ENCODE measurements at places on chromosomes 3 and 15. TPM values are rescaled to one million over a fixed set of nuclear protein-coding genes. Genes with fewer than 3 reads are reported as not detected.

RETNLB gene
- not detected for polyA plus RNA-seq

DUOXA1 gene
- 0.20 TPM for polyA plus RNA-seq

EPHA3 gene
- 4.8 TPM for polyA plus RNA-seq

ZSCAN29 gene
- polyA plus RNA-seq: 28.1 TPM

PDZRN3 gene
- 46.5 TPM for polyA plus RNA-seq

SH3GL3 gene
- polyA plus RNA-seq: 11.1 TPM

KLHL40 gene
- polyA plus RNA-seq: not detected

ZNF80 gene
- polyA plus RNA-seq: 0.11 TPM

IL17RC gene
- 42.3 TPM for polyA plus RNA-seq

RCCD1 gene
- polyA plus RNA-seq: 13.8 TPM

GOLGA8J gene
- 1.3 TPM for polyA plus RNA-seq

CCNB2 gene
- 35.8 TPM for polyA plus RNA-seq

ARPIN gene
- 28.9 TPM for polyA plus RNA-seq

GABRA5 gene
- 0.17 TPM for polyA plus RNA-seq

ARL8B gene
- 67.5 TPM for polyA plus RNA-seq

CYP8B1 gene
- polyA plus RNA-seq: 1.3 TPM

GRCh38 chr3:31448035-31448881, 84.5 kb upstream of the STT3B start:
- no peak for DNase-seq

DNA sequence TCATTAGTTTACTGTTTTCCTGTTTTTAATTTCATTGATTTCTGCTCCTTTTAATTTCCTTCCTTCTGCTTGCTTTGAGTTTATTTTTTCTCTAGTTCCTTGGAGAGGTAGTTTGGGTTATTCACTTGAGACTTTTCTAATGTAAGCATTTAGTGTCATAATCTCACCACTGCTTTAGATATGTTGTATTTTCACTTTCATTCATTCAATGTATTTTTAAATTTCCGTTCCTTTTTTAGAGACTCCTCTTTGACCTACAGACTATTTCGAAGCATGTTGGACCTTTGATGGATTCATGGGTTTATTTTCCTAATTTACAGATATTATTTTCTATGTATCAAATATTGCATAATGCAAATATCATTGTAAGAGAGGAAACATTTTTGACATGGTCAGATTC, 23.3 kb downstream of the KLHL18 start:
- DNase-seq: no peak

GRCh38 chr15:35087759-35088158, 2.7 kb upstream of the NANOGP8 start:
- no peak for DNase-seq

- no peak for DNase-seq
Measured at GRCh38 chr15:98547275-98547674, 101.1 kb upstream of the IGF1R start.

GRCh38 chr15:36550650-36551049, 28.8 kb upstream of the CDIN1 start:
- no peak for DNase-seq

DNA sequence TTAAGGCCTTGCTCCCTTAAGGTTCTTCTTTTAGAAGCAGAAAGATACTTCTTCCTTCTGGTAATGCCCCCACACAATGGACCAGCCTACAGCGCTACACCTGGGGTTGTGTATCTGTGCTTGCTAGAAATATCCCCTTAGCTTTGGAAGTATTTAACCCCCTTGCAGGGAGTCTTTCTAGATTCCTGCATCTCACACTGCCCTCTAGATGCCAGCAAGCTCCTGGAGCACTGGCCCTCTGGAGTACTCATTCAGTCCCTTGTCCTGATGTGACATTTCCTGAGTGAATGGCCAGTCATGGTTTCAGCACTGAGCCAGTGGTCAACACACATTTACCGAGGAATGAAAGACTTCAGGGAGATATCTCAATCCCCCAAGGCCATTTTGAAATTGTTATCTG, 30.4 kb upstream of the RBP2 start:
- DNase-seq: no peak

DNA sequence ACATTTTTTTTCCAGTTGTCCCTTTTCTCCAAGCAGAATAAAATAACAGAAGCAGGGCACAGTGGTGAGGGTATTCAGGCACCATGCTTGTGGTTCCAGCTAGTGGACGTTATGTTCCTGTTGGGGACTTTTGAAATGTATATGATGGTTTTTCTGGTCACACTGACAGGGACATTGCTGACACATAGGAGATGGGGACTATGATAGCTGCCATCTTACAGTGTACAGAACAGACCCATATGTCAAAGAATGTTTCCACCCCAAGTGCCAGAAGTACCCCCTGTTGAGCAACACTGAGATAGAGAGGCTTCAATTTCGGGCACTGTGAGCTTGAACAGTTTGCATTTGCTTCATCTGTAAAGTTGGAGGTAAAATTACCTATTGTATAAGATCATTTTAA, 38.6 kb downstream of the MCTP2 start:
- DNase-seq: no peak

DNA sequence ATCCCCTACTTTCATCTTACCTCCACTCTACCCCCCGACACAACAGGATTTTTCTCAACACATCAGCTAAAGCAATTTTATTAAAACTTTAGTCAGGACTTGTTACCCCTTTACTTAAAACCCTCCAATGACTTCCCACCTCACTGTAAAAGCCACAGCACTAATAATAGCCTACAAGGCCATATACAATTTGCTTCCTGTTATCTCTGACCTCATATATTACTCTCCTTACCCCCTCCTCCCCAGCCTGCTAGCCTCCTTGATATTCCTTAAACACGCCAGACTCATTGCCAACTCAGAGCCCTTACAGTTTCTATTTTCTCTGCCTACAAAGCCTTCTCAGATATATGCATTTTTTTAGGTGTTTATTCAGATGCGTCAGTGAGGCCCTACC, 54.4 kb downstream of the DCUN1D1 start:
- DNase-seq: no peak

GRCh38 chr3:115077501-115078250, 69.4 kb downstream of the ZBTB20 start:
- DNase-seq: no peak

- DNase-seq: no peak
Measured at GRCh38 chr3:51684971-51685751, 14.1 kb downstream of the TEX264 start.

DNA sequence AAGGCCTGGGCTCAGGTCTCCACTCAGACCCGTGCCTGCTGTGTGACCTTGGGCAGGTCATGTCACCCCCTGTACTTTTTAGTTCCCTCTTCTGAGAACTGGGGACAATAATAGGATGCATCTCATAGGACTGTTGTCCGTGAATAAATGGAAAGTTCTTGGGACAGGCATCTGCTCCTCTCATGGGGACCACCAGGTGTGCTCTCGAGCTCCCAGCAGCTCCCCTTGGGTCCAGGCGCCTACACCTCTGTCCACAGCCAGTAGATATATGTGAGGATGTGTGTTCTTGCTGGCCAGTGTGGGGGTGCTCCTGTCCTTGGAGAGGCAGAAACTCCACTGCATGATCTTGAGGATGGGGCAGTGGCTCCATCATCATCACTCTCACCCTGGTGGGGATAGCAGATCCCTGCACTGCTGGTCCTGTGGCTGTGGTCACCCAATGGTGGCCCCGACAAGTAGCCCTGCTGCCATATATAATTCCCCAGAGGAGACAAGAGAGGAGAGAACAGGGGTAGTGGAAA, 257.6 kb upstream of the TLE3 start:
- DNase-seq: no peak

- DNase-seq: no peak
Measured at GRCh38 chr3:40690749-40691451, 166.1 kb downstream of the ZNF621 start.

GRCh38 chr3:185030951-185031350, 121.9 kb downstream of the C3orf70 start:
- no peak for DNase-seq

- no peak for DNase-seq
Measured at GRCh38 chr3:114928989-114929640, 218.0 kb downstream of the ZBTB20 start.

- DNase-seq: peak; percentile 1
Measured at GRCh38 chr3:138082085-138082991, 33.1 kb downstream of the DZIP1L start.

DNA sequence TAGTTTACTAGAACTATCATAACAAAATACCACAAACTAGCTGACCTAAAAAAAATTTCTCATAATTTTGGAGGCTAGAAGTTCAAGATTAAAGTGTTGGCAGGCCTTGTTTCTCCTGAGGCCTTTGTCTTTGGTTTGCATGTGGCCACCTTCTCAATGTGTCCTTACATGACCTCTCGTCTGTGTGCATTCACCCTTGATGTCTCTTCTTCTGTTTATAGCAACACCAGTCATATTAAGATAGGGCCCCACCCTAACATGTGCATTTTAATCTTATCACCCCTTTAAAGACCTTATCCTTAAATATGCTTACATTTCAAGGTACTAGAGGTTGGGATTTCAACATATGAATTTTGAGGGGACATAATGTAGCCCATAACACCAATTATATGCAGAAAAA, 177.0 kb downstream of the ZBBX start:
- DNase-seq: no peak

- no peak for DNase-seq
Measured at GRCh38 chr3:141386611-141387111, 18.4 kb downstream of the ZBTB38 start.

DNA sequence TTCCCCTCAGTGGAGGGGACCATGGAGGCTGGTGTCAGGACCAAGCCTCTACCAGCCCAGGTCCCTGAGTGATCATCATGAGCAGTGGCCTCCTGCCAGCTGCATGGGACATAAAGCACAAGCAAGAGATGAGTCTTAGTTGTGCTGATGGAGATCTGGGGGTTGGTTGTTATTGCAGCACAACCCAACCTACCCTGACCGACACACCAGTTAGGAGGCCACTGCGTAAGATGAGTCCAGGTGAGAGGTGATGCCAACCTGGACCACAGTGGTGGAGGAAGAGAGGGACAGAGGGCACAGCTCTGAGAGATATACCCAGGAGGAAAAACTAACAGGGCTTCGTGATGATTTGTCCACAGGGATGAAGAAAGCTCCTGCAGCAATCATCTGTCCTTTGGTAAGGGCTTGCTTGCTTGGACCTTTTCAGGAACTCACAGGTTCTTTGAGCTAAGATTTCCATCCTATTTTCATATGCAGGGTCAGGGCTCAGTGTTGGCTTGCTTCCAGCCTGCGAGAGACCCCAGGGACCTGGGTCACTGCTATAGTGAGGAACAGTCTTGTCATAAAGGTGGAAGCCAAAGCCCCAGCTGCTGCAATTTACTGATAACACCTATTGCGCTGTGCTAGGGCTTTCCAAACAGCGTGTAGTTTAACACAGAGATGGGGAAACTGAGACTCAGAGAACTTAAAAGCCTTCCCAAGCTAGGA, 8.1 kb downstream of the RASGRF1 start:
- no peak for DNase-seq

DNA sequence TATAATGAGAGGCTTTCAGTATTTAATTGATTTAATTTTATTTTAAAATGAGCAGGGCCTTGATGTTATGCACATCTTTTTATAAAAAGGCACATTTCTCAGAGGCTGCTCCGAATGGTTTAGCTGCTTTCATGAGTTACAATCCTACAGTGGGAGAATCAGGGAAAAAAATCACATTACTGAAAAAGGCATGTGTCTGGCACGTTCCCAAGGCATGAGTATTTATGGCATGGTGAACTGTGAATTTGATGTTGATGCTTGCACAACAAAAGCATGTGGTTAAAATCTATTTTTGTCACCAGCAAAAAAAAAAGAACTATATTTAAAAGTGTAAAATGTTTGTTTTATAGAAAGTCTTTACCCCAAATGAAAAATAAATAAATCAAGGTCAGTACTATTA, 485.2 kb upstream of the ROBO2 start:
- peak; percentile 13 for DNase-seq

GRCh38 chr3:128078322-128078721, 26.1 kb downstream of the SEC61A1 start:
- DNase-seq: no peak

- DNase-seq: peak; percentile 83
Measured at GRCh38 chr3:195210266-195210973, 60.5 kb downstream of the XXYLT1 start.

DNA sequence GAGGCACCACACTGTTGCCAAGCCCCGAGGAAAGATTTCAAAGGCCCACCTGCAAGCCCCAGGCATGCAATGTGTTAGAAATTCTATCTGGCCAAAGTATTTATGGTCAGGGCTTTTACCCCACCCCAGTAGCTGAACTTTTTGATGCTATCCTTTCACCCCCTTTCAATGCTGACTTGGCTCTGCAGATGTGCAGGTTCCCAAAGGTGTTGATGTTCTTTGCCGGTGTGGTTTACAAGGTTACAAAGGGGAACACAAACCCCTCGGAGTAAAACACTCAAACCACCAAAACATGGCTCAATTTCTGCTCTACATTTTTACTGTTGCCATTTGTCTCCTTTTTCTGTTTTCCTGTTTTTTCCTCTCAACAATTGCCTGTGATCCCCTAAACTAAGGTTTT, 145.4 kb upstream of the BNIP2 start:
- DNase-seq: no peak

GRCh38 chr3:98582042-98582441, 11.4 kb downstream of the CPOX start:
- DNase-seq: no peak
